ENCODE measurements at places on chromosomes 6 and 20.

DNA sequence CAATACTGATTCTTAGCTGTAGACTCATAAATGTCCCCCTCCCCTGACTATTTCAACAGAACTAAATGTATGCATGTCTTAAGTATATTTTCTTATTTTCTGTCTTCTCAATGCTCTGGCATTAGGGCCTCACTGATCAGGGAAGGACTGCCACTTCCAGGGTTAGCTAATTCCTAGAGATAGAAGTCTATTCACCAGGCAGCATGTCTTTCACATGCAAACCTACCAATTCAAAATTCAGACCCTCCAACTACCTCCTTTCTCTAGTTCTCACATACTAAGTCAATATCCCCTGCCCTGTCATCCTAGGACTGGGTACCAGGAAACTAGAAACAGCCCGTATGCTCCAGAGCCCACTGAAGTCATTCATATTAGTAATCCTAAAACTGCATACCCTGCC, 132.3 kb downstream of the RALGAPA2 start:
- DNase-seq: no peak

- DNase-seq: no peak
Measured at GRCh38 chr20:9792674-9793073, 46.2 kb downstream of the PAK5 start.

- DNase-seq: no peak
Measured at GRCh38 chr20:3194617-3195280, 9.7 kb downstream of the DDRGK1 start.

DNA sequence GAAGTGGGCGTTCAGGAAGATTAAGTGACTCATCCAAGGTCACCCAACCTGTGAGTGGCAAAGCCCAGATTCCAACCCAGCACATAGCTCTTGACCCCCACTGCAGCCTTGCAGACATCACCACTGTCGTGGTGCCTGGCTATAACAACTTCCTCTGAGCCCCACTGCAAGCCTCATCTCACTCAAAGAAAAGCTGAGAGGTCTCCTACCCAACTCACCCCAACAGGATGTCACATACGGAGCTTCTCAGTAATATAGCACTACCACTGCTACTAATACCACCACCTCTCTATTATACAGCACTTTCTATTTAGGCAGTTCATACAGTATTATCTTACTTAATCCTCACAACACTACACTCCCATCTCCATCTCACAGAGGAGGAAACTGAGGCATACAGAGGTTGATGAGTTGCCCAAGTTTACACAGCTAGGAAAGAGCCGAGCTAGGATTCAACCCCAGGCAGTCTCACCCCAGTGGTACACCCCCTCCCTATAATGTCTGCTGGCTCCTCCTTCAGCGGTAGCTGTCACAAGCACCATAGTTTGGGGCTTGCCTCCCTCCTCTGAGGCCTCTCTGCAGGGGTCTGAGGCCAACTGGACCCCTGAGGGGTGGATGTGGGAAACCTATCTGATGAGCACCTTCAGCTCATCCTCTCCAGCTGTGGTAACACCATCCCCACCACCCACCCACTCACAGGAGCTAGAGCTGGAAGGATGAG, 19.5 kb downstream of the TFEB start:
- no peak for DNase-seq

GRCh38 chr6:151961809-151962208, 154.3 kb downstream of the ESR1 start:
- DNase-seq: no peak

DNA sequence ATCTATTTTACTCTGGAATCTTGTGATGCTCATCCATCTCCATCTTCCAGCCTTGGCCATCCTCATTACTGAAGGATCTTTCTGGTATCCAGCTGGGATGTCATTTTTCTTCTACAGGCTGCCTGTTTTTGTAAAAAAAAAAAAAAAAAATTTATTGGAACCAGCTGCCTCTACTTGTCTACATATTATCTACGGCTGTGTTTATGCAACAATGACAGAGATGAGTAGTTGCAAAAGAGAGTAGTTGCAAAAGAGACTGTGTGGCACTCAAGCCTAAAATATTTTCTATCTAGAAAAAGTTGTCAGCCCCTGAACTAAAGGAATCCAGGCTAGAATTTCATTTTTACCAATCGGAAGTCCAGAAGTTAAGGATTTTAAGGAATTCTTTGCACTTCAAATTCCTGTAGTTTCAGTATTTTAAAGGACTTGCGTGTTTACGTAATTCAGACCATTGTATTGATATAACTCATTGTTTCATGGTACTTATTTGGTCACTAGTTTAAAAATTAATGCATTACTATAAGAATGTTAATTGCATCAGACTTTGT, 38.6 kb upstream of the PLCG1 start:
- no peak for DNase-seq
